ENCODE measurements at places on chromosomes 11 and 22.

DNA sequence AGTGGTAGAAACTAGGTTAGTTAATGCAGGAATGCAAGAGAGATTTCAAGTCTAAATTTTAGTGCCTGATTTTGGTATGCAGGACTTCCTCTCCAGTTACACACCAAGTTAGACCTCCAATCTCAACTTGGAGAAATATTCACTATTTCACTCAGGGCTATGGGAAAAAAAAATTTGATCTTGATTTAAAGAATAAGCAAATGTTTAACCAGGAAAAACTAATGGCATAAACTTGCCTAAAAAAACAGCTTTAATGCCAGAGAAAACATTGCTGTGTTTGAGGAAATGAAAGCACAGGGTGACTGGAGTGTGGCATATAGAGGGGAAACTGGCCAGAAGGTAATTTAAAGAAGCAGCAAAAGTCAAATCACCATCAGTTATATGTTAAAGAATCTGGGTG lies 575.4 kb upstream of the LRRC4C start:
- DNase-seq: no peak

GRCh38 chr11:118341815-118342489 lies 553 bp downstream of the CD3D start:
- DNase-seq: no peak

DNA sequence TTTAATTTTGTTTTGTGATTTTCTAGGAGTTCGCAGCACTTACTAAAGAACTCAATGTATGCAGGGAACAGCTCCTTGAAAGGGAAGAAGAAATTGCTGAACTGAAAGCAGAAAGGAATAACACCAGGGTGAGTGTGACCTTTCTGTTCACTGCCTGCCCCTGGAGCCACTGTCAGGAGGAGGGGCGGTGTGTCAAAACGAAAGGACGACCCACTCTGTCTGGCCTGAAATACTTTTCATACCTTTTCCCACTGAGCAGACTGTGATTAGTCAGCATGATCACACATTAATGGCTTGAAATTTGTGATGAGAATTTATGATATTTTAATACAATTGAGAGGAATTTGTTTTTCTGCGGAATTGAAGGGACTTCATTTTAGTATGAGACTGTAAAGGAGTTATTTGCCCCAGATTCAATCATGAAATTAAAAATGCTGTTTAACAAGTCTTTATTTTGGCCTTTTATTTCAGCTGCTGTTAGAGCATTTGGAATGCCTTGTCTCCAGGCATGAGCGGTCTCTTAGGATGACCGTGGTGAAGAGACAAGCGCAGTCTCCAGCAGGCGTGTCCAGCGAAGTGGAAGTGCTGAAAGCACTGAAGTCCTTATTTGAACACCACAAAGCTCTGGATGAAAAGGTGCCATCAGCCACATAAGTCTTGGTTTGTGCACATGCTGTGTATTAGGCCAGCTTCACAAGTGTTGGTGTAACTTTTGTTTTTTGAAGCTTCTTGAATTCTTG lies 54.1 kb downstream of the PPFIA1 start:
- peak; percentile 6 for DNase-seq

- peak; percentile 29 for DNase-seq
These were observed 816 bp downstream of the PDE3B start for GRCh38 chr11:14644226-14645014.

GRCh38 chr11:19075636-19076035 lies 15.1 kb upstream of the MRGPRX2 start:
- no peak for DNase-seq

DNA sequence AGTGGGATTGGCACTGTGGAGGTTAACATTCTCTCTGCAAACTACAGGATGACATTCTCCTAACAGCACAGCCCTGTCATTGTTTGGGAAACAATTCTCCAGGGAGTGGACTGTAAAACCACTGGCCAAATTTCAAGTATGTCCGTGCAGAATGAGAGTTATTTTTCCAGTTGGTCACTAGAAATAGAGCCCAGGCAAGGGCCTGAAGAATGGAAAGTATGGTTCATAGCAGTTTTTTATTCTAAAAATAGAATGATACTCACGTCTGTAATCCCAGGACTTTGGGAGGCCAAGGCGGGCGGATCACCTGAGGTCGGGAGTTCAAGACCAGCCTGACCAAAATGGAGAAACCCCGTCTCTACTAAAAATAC lies 39.0 kb upstream of the CD44 start:
- DNase-seq: peak; percentile 88

GRCh38 chr11:76444384-76445120 lies at the start of gene EMSY:
TSS of gene EMSY (plus strand) at chr11:76445018. CDS start at chr11:76446939, 1,921 bp downstream.
- DNase-seq: peak; percentile 100

DNA sequence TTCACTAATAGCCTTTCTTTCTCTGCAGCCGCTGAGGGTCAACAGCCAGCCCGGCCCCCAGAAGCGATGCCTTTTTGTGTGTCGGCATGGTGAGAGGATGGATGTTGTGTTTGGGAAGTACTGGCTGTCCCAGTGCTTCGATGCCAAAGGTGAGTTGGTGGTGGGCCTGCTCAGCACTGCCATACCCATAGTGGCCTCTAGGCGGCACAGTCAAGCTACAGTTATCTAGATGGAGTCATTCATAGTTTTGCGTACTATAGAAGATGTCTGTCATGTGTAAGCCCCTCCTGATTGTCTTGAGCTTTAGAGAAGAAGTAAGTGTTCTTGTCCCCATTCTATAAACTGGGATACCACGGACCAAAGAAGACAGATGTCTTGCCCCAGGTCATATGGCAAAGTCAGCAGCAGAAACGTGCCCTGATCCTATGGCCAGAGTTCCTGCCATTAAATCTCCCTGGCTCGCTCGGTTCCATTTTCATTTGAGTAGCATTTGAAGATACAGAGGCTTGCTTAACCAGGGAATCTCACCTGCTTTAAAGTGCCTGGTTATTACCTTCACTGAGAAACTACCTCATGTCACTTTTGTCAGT lies 42.1 kb upstream of the CRTAM start:
- peak; percentile 58 for DNase-seq

GRCh38 chr11:117724104-117724503 lies 72.9 kb downstream of the DSCAML1 start:
- DNase-seq: no peak

GRCh38 chr11:36763187-36763586 lies 165.2 kb upstream of the RAG2 start:
- DNase-seq: no peak

- DNase-seq: no peak
These were observed 39.1 kb downstream of the TCIRG1 start for GRCh38 chr11:68077617-68078582.

GRCh38 chr11:130448416-130449309 lies at the start of gene ADAMTS15:
TSS of gene ADAMTS15 (plus strand) at chr11:130448645. CDS start at chr11:130448974, 329 bp downstream.
- peak; percentile 90 for DNase-seq

GRCh38 chr11:19648321-19648720 lies 64.3 kb upstream of the NAV2 start:
- no peak for DNase-seq

DNA sequence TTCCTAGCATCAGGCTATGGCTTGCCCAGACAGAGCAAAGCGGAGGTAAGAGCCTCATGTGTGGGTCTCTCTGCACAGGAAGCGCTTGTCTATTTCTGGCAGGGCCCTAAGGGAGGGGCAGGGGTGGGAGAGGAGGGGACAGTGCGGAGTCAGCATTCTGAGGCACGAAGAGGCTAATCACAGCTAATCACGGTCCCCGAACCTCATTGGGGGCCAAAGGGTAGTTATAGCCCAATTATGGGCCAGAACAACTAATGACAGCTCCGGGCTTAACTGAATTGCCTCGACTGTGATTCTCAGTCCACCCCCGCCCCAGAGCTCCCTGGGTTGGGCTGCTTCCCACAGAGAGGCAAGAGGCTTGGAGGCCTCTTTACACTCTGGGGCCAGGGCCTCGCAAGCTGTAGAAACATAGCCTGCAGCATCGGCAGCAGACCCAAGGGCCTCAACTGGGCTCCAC lies 72.7 kb upstream of the PRDM11 start:
- no peak for DNase-seq

DNA sequence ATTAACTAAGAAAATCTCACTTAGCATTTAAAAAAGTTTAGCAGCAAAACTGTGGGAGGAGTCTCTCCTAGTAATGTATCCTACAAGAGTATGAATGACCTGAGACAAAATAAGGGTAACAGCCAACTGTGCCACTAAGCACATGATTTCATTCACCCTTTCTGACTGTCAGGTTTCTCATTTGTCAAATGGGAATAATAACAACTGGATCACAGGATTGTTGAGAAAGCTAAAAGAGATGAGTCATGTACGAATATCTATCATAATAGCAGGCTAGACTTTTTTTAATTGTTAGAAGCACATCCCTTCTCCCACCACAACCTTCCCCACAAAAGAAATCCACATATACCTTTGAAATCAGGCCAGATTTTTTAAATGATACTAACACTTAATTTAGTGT lies 39.5 kb downstream of the MTMR2 start:
- peak; percentile 59 for DNase-seq

GRCh38 chr11:40388097-40388818 lies 1071.2 kb downstream of the LRRC4C start:
- DNase-seq: no peak

GRCh38 chr11:11413776-11414175 lies 60.7 kb upstream of the CSNK2A3 start:
- DNase-seq: no peak

- DNase-seq: peak; percentile 45
These were observed 684 bp downstream of the TNFRSF13C start for GRCh38 chr22:41925783-41926460.
